ENCODE measurements at places on chromosomes 6 and 20.

DNA sequence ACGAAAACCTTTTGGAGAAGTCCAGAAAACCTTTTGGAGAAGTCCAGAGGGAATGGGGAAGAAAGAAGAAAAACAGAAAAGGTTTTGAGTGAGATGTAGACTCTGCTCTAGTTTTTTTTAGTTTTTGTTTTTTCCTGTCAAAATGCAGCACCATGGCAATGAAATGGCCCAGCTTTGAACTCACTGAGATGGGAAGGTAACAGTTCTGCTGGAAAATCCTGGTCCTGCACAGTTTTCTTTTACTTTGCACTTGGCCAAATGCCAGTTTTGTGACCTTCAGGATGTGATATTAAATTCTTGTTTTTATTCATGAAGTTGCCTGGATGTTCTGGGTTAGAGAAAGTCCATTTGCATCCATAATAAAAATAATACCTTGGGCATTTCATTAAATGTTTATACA, 145.7 kb downstream of the CFAP61 start:
- DNase-seq = no peak

DNA sequence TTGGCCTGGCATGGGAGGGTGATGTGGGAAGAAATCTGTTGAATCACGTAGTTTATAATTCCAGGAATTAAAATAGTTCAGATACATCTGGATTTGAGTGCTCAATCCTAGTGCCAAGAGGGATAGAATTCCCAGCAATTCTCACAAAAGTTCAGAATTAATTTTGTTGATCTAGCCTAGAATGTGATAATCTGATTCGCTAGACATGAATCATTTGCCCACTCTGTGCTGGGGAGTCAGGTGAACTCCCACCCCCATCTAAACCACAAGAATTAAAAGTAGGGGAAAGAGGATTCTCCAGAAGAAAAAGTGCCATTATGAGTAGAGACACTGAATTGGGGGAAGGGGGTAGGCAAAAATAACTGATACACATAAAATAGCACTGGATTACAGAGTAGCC, 85.0 kb downstream of the LIN28B start:
- DNase-seq = no peak

GRCh38 chr6:54262971-54263370, 45.3 kb upstream of the TINAG start:
- no peak for DNase-seq

GRCh38 chr6:100886076-100886475, 4.9 kb upstream of the ASCC3 start:
- DNase-seq = no peak

- no peak for DNase-seq
Measured at GRCh38 chr6:116139917-116140316, 14.0 kb upstream of the COL10A1 start.

- no peak for DNase-seq
Measured at GRCh38 chr6:162873537-162873936, 145.8 kb downstream of the PACRG start.

- peak; percentile 38 for DNase-seq
Measured at GRCh38 chr6:142474531-142475289, 172.9 kb downstream of the ADGRG6 start.

DNA sequence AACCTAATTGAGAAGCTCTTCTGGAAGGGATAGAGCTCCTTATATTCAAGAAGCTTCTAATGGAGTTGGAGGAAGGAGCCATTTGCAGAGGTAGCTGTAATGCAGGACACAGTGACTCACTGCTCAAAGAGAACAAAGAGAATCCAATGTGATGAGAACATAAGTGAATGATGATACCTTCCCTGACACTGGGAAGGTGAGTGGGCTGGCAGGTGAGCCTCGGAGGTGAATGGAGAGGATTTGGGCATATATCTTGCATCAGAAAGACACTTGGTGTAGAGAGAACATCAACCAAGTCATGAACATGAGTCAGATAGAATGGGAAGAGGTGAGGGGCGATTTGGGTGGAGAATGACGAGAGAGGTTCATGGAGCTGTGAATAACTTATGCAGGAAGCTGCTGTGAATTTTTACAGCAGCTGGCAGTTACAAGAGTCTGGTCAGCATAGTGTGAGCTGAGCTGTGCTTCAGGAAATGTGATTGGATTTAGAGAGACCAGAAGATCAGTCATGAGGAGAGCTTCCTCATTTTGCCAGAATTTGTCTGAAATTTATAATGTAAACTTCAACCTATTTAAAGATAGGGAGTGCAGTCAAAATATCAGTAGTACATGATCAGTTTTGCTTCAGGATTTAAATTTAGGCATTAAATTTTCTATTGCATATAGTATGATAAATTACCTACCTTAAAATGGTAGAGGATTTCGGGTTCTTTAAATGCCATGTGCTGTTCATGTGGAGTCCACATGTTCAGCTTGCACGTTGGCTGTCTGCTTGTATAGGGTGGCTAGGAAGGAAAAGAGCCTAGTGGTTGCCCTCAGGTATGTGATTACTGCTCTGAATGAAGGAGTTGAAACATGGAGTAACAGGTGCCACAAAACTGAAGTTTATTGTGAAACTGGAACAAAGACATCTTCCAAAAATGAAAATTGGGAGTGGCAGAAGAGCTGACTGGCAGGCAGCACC, 59.2 kb upstream of the KIF25 start:
- DNase-seq = no peak

- DNase-seq = no peak
Measured at GRCh38 chr6:119148825-119149525, 70.5 kb upstream of the FAM184A start.
